ENCODE measurements at places on chromosomes 1 and 21. TPM values are rescaled to one million over a fixed set of nuclear protein-coding genes. Genes with fewer than 3 reads are reported as not detected.

DNA sequence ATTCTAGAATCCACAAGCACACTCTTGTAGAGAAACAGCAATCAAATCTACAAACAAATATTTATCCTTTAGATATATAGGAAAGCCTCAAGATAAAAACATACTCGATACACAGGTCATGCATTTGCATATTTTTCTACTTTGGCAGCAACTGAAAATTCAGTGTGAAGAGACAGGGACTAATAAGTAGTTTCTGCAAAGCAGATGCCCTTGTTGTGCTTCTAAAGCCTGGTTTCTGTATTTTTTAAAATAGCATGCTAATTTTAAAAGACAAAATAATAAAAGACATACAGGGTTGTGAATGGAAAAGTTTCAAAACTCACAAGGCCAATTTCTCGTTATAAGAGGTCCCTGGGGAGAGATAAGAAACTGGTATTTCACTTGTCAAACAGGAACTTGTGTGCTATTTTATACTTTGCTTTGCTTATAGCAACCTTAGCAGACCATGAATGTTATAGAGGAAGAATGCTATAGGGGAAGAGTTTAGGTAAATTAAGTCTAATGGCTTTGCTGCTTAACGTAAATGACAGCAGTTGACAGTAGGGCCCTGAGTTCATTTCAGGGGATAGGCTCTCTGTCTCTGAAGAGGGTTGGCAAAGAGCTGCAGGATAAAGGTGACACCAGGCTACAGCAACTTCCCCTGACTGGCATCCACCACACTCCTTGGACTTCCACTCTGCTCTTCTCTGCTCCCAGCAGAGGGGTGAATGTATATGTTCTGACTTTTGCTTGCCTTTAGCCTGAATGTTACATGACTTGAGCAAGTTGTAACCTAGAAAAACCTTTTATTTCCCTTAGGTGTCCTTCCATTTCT is 9.4 kb upstream of the RGS13 start:
- DNase-seq, result no peak

GRCh38 chr1:7474786-7475502 is 296.2 kb upstream of the VAMP3 start:
- no peak for DNase-seq

DNA sequence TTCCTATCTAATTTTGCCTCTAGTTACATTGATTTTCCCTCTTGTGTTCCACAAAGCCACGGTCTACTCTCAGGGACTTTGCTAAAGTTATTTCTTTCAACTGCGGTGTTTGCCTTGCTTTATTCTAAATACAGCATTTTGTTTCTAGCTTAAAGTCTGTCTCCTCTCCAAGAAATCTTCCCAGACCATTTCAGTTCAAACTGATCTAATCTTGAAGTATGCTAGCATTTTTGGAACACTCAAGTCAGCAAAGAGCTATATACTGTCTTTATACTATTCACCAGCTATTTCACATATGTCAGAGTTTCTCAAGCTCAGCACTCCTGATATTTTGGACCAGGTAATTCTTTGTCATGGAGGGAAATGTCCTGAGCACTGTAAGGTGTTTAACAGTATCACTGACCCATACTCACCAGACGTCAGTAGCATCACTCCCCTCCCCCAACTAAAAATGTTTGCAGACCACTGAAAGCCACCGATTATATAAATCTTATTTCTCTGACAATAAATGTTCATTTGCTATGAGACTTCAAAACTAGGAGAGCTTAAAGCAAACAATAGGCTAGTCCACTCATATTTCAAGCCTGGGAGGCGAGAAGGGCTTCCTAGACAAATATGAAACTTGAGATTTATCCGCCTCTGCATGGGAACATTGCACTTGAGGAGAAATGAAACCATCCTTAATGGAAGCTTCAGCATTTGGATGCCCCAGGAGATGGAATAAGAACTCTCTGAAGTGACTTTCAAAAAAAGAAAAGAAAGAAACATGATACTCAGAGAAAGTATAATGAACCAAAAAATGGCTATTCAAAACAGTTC is 81.1 kb downstream of the KIAA0319L start:
- DNase-seq, result no peak

DNA sequence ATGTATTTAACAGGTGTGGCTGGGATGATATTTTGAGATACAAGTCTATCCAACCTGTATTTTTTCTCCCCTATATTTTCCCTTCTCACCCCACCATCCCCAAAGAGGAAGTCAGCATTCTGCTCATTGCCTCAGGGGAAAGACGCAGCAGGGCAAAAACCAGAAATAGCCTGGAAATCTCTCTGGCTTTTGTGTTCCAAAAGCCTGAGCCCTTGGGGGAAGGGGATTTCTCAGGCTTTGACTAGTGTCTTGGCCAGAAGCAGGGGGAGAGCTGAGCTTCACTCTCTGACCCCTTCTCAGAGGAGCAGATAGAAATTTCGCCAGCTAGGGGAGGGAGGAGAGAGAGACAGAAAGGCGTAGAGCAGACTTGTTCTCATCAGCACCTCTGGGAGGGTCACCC is 244.7 kb downstream of the RRAGC start:
- DNase-seq, result no peak

- no peak for DNase-seq
Measured at GRCh38 chr1:192435704-192436103, 118.9 kb downstream of the RGS21 start.

LAPTM5 gene
- total RNA-seq, result under 0.01 TPM

SLC35F3 gene
- total RNA-seq, result 0.79 TPM

TMEM200B gene
- 0.77 TPM for total RNA-seq

TSPAN2 gene
- 0.13 TPM for total RNA-seq

Data from bronchial epithelial cell (primary cell).